ENCODE measurements at places on chromosomes 6 and 20.

- DNase-seq: peak; percentile 6
These were observed 96.0 kb upstream of the CNKSR3 start for GRCh38 chr6:154606457-154606856.

GRCh38 chr20:49452011-49452482 is 30.4 kb downstream of the KCNB1 start:
- DNase-seq: no peak

- DNase-seq: no peak
These were observed 491.4 kb upstream of the SOX4 start for GRCh38 chr6:21102201-21102600.

GRCh38 chr20:824490-824889 is 9.0 kb upstream of the FAM110A start:
- DNase-seq: no peak

GRCh38 chr20:25306991-25307903 is 59.4 kb downstream of the PYGB start:
- DNase-seq: no peak

- no peak for DNase-seq
These were observed 50.6 kb downstream of the SNX5 start for GRCh38 chr20:17917832-17918618.

- DNase-seq: no peak
These were observed 57.8 kb downstream of the CDK5RAP1 start for GRCh38 chr20:33343521-33343920.

DNA sequence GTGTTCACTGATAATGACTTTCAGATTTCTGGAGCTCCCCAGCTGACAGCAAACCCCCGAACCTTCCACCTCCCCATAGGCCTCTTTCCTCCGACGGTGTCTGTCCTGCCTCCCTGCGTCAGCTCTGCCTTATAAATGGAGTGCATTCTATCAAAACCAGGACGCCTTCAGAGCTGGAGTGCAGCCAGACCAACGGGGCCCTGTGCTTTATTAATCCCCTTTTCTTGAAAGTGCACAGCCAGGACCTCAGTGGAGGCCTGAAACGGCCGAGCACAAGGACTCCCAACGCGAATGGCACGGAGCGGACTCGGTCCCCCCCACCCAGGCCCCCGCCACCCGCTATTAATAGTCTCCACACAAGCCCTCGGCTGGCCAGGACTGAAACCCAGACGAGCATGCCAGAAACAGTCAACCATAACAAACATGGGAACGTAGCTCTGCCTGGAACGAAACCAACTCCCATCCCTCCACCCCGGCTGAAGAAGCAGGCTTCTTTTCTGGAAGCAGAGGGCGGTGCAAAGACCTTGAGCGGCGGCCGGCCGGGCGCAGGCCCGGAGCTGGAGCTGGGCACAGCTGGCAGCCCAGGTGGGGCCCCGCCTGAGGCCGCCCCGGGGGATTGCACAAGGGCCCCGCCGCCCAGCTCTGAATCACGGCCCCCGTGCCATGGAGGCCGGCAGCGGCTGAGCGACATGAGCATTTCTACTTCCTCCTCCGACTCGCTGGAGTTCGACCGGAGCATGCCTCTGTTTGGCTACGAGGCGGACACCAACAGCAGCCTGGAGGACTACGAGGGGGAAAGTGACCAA is 42.3 kb upstream of the NAA20 start:
- DNase-seq: no peak

DNA sequence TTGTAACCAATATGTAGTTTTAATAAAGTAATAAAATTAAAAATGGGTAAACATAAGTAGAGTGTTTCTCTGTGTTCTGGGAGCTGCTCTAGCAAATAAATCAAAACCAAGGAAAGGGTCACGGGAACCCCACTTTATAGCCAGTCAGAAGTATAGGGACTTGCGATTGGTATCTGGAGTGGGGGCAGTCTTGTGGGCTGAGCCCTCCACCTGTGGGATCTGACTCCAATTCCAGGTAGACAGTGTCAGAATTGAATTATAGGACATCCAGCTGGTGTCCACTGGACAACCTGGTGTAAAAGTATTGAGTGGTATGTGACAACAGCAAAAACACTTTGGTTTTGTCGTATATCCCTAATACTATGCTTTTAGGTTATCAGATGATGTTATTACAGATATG is 14.5 kb downstream of the SOD2 start:
- DNase-seq: no peak

DNA sequence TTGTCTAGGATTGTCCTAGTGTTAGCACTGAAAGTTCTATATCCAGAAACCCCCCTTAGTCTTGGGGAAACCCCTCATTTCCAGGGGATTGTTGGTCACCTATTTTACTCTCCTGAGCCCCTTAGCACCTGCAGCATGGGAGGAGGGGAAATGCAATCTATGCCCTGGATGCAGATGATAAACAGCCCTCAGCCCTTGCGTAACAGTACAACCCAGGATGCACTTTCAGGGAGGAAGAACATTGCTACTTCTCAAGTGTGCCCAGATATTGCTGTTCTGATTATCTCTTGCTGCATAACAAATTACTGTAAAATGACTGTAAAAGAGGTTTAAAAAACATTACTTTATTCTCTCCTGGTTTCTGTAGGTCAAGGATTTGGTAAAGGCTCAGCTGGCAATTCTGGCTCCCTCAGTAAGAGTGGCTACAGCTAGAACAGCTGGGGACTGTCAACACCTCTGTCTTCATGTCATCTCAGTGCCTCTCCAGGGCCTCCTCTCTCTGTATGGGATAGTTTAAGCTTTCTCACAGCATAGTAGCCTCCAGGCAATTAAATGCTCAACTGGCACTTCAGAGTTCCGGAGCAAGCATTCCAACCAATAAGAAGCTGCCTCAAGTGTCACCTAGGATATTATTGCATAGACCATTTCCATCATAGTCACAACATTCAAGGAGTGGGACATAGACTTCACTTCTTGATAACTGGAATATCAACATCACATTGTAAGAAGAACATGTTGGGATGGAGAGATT is 117.8 kb upstream of the FOXO3 start:
- DNase-seq: no peak

GRCh38 chr6:137736048-137736818 is 130.8 kb upstream of the TNFAIP3 start:
- DNase-seq: no peak

All from activated naive CD4-positive, alpha-beta T cell (primary cell).